ENCODE measurements at places on chromosomes 3 and 15.

DNA sequence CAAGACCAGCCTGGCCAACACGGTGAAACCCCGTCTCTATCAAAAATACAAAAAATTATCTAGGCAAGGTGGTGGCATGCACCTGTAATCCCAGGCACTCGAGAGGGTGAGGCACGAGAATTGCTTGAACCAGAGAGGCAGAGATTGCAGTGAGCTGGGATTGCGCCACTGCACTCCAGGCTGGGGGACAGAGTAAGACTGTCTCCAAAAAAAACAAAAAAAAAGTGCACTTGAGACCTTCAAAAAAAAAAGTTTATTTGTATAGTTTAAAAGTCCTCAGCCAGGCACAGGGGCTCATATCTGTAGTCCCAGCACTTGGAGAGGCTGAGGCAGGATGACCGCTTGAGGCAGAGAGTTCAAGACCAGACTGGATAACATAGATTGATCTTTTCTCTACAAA is 2.1 kb downstream of the PBRM1 start:
- no peak for DNase-seq

DNA sequence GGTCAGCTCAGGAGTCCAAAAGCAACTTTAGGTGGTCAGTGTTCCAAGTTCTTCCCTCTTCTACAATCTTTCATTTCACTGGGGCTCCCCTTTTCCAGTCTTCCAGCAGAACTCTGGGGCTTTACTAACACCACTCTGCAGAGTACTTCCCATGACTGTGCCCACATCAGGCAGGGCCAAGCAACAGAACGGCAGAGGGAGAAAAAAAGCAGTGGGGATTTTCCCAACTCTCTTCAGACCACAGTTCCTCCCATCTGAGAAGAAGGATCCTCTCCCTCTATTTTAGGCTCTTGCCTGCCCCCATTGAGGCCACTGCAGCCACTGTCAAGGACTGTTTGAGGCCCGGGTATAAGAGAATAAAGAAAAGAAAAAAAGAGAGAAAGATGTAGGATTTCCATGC is 70.7 kb downstream of the TTBK2 start:
- no peak for DNase-seq

- DNase-seq = no peak
Measured at GRCh38 chr3:129961141-129961541, 13.4 kb upstream of the TRH start.

- no peak for DNase-seq
Measured at GRCh38 chr3:156383441-156384025, 171.4 kb downstream of the SSR3 start.

DNA sequence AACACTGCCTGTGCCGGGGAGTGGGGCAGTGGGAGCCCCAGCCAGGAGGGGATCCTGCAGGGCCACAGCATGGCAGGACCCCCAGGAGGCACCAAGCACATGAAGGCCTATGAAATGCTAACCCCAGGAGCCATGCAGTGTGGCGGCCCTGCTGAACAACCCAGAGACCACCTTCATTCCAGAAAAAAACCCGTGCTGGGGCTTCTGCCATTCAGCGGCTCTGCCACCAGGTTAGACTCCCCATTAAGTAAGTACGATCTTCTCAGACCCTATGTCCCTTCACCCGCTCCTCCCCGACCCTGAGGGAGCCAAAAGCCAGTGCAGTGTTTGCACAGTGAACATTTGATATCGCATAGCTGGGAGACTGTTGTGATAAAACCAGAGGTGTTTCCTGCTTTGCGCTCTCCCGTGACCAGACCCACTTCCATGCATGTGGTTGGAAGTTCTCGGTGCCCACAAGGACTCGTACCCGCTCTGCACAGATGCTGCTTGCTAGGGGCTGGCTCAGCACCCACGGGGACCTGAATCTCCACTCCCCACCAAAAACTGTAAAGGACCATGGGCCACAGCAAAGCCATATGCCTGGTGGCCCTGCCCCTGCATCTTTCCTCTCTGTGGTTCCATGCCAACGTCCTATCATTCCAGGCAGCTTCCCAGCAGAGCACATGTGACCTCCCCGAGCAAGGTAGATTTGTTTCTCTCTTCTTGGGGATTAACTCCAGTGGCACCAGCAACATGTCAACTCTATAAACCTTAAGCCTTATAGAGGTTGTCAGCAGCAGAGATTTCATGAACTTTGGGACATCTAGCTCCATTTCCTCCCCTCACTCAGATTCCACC is 5.3 kb downstream of the PLA2G4D start:
- no peak for DNase-seq

DNA sequence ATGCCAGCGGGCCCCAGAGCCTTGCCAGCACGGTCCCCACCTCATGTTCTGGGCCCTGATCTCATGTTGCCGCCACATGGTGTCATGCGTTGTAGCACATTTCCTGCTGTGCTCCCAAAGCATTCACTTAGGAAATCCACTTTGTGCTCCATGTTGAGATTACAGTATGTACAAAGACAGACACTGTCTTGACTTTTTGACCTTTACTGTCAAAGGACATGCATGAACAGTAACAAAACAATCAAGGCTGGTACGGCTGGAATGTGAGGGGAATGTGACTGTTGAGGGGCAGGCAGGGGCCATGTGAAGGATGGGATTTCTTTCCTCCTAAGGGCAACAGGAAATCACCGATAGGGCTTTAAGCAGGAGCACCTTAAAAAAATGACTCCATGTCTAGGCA is 53.3 kb upstream of the RPL32 start:
- no peak for DNase-seq

DNA sequence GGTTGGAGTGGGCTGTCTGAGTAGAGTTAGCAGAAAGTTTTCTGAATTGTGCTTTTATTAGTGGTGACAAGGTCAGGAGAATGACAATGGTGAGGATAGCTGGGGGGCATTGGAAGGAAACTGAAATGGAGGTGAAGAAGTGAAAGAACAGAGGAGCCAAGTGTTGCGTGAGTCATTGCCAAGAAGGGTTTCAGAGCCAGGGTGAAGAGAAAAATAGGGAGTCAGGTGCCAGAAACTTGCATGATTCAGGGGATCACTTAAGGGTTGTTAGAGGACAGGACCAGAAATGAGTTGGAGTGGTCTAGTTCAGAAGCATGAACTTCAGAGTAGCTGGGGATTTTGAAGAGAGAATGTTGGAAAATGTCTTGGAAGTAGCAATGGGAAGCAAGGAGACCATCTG is 86.0 kb upstream of the GALNT15 start:
- DNase-seq = no peak

DNA sequence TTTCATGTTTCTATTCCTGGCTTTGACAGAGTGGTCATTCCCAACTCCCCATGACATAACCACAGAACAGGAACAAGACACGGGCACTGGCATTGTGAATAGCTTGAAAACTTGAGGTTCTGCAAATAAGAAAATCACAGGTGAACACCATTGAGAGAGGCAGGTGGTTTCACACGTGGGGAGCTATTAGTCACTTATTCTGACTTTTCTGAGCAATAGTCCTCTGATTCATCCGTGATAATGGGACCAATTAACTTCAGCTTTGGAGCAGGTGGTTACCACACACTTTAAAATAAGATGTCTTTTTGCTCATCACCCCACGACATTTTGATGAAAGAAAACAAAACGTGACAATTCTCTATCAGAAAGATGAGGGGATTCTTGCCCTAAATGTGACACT is 224.7 kb downstream of the KLF13 start:
- no peak for DNase-seq

DNA sequence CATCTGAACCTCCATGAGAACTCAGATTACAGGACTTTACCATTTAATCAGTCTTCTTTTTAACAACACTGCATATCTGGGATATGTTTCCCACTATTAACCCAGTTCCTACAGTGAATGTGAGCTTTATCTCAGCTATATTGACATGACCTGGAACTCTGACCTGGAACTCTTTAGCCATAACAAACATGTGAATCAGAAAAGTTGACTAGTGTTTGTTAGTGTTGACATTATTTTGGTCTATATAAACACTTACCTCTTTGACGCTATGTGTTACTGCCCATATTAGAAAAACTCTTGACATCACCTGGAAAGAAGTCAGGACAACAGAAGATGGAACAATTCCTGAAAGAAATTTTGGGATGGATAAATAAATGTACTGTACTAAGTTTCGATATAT is 56.7 kb downstream of the HACD2 start:
- DNase-seq = no peak

DNA sequence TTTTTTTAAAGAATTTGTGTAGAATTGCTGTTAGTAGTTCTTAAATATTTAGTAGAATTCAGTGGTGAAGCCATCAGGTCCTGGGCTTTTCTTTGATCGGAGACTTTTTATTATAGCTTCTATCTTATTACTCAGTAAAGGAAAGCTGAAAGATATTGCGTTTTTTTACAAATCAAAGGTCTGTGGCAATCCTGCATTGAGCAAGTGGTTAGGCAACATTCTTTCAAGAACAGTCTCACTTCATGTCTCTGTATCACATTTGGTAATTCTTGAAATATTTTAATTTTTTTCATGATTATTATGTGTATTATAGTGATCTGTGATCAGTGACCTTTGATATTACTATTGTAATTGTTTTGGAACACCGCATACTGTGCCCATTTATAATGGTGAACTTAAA is 140.8 kb downstream of the UNC13C start:
- no peak for DNase-seq

DNA sequence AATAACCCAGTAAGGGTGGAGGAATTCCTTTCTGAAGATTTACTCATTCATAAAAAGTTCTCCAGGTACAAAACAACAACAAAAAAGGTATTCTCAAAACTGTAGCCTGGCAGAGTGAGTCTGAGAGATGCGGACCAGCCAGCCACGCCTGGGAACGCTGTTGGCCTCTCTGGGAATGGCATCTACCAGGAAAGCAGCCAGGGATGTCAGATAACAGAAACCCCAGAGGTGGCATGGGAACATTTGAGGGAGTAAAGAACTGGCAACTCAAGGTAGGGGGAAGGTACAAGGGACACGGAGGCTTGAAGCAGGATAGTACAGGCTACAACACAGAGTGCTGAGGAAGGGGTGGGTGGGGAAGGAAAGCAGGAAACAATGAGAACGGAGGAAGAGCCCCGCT is 7.1 kb upstream of the AP3S2 start:
- DNase-seq = no peak

GRCh38 chr3:42162462-42162861 is 71.3 kb downstream of the TRAK1 start:
- no peak for DNase-seq

GRCh38 chr3:161081633-161082032 is 23.5 kb downstream of the B3GALNT1 start:
- no peak for DNase-seq

DNA sequence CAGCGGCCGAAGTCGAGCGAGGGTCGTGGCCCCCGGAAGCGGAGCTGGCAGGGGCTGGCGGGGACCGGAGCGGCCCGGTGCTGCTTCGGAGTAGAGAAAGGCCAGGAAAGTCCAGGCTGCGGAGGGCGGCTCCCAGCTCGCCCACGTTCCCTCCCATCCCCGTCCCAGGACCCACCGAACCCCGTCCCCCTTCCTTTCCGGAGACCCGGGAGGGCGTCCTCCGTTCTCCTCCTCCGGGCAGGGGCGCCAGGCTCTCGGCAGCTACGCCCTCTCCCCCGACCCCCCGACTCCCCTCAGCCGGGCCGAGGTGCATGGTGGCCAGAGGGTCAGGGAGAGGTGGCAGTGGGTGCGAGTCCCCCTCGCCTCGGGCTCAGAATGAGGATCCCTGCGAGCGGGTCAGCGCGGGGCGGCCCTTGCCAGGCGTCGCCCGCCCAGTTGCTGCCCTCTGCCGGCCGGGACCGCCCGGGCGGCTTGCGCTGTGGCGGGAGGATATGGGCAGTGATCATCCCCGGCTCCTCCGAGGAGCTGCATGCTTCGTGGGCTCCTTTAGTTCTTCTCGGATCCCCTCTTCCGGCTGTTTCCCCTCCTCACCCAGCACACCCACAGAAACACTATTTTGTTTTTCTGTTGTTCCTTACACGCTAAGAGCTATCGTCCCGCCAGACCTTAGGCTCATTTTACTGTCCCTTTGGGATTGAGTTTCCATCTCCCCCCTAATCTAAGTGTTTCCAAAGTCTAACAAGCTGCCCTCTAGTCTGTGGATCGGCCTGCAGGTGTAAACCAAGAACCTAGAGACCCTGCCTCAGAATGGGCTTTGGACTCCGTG is 744 bp upstream of the ALDH1A2 start:
- peak; percentile 58 for DNase-seq

Data from progenitor cell of endocrine pancreas (in vitro differentiated cells).